ENCODE measurements at places on chromosomes 16 and 17.
A peak's percentile ranks its signal among the peaks of the same experiment; 100 is the strongest.

GRCh38 chr16:49016461-49016860 lies 265.2 kb downstream of the CBLN1 start:
- DNase-seq = no peak

DNA sequence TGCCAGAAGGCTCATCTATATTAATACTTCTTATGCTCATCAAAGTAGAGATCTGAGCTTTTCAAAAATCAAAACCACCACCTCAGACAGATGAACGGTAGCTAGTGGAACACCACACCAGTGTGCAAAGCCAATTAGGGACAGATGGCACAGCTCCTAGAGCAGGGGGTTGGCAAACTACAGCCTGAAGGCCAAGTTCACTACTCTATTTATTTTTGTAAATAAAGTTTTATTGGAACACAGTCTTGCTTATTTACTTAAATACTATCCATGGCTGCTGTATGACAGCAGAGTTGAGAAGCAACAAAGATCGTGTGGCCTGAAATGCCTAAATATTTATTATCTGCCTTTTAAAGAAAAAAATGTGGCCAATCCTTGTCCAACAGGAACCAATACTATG lies 56.8 kb downstream of the AMFR start:
- no peak for DNase-seq

DNA sequence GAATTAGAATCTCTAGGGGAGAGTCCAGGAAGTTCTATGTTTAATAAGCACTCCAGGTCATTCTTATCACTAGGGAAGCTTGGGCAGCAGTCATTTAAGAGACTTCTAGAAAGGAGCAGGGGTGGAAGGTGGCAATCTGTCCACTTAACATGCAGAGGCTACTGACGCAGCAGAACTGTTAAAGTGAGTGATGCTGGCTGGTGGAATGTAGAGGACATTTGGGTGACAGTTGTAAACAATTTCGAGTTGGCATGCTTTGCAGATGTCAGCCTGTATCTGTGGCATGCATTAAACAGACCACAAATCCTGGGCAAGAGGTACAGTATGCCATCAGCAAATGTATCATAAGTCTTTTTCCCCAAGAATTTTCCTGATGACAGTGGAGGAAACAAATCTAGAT lies 40.5 kb upstream of the HS3ST3A1 start:
- no peak for DNase-seq

- no peak for DNase-seq
Measured at GRCh38 chr17:41792845-41793783, 6.6 kb upstream of the JUP start.

GRCh38 chr17:2700030-2700490 lies 11.5 kb downstream of the CLUH start:
- no peak for DNase-seq

- no peak for DNase-seq
Measured at GRCh38 chr17:42521666-42522262, 14.3 kb upstream of the NAGLU start.

DNA sequence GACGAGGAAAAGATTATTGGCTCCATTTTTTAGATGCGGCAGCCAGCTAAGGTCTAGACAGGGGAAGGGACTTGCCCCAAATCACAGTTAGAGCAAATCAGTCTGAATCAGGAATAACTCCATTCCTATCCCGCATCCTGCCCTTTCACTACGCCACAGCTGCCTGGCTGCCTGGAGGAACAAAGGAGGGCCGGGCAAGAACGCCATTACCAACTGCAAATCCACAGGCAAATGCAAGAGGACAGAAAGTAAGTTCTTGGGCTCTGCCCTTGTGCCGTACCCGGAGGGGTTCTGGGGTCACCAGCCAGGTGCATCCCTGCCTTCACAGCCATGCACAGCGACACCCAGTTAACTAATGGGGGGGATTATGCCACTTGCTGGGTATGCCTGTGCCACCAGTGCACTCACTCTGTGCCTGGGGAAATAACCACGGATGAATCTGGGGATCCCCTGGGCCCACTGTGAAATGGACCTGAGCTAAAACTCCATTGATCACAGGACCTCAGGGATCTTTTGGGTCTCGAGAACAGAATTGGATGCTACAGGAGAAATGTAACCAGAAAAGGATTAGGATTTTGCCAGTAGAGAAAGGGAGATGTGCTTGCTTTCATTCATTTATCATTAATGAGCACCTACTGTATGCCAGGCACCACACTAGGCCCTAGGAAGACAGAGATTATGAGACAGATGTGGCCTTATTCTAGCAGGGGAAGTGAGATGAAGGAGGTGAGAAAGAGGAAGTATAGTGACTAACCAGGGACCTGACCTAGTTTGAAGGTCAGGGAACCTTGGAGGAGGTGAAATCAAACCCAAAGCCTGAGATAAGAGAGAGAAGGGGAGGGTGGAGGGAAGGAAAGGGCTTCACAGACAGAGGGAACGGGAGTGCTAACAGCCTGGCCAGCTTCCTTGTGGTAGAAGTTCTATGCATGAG lies 17.7 kb downstream of the BCL7C start:
- no peak for DNase-seq

- DNase-seq = no peak
Measured at GRCh38 chr17:65593092-65593854, 31.8 kb upstream of the AXIN2 start.

DNA sequence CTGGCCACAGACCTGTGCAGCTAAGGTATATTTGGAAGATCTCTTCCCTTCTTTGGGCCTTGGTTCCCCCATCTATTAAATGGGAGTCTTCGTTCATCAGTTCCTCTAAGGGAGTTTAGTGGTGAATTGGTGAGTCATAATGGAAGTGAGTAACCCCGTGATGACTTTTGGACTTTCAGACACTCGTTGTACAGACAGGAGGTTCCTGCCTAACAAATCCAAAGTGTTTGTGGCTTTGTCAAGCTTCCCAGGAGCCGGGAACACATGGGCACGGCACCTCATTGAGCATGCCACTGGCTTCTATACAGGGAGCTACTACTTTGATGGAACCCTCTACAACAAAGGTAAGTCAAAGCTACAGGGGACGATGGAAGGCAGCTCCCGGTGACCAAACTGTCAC lies 40.4 kb downstream of the WSCD1 start:
- DNase-seq = no peak

GRCh38 chr16:25250467-25250866 lies 7.2 kb downstream of the ZKSCAN2 start:
- no peak for DNase-seq

DNA sequence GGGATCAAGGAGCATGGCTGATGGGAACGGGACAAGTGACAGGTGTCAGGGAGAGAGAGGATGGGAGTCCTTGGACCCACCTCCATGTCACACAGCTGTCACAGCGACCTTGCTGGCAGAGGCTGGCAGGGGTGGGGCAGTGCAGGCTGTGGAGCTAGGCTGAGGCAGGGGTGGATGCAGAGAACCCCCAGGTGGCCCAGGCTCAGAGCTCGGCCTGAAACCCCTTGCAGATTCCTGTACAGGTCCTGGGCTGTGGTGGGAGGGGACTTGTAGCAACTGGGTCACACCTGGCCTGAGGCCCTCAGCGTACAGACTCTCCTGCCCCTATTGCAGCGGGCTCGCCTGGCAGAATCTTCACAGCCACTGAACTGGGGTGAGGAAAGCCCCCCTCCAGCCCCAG lies 174.1 kb downstream of the NTN1 start:
- no peak for DNase-seq

GRCh38 chr17:75498726-75499213 lies 16.6 kb downstream of the CASKIN2 start:
- no peak for DNase-seq

DNA sequence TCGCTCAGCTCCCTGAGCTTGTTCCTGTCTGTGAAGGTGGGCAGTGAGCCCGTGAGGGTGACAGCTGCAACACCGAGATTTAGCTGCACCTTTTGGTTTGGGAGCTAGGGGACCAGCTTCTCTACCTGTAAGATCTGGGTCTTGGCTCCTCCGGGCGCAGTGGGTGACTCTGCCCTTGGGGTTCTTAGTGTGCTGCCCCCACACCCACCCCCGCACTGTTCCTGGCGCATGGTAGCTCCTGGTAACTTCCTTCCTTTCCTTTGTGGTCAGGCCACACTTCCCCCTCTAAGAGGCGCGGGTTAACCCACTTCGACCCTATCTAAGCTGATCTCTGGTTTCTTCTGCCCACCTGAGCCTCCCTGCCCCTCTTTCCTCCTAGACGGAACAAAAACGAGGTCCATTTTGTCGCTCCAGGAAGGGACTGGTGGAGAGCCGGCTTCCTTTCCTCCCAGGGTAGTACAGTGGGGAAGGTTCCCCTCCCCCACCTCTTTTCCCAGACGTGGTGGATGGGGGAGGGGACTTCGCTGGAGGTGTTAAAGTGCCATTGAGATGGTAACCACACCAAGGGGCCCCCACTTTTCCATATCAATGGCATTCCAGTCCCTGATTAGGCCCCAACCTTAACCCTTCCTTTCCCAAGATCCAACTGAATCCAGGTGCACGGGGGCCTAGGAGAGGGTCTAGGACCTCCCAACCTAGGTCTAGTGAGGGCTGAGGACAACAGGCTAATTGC lies 4.6 kb upstream of the CLDN9 start:
- no peak for DNase-seq

DNA sequence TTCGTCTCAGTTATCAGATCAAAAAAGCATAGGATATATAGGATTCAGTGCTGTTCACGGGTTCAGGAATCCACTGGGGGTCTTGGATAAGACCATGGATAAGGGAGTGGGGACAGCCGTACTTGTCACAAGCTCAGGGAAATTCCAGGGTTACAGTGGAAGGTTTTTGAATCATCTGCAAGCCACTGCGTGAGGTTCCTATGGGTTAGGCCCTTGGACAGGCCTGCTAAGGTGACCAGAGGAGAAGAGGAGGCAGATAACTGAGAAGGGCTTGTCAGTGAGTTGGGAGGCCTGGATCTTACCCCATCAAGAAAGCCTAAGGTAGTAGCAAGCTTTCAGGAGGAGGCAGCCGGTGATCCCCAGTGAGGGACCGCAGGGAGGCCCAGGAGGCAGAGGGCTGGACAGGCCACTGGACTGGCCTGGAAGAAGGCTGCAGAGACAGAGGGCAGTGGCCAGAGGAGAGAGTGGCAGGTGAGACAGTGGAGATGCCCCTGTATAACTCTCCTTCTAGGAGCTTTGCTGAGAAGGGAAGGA lies 27.3 kb downstream of the NGFR start:
- DNase-seq = no peak

DNA sequence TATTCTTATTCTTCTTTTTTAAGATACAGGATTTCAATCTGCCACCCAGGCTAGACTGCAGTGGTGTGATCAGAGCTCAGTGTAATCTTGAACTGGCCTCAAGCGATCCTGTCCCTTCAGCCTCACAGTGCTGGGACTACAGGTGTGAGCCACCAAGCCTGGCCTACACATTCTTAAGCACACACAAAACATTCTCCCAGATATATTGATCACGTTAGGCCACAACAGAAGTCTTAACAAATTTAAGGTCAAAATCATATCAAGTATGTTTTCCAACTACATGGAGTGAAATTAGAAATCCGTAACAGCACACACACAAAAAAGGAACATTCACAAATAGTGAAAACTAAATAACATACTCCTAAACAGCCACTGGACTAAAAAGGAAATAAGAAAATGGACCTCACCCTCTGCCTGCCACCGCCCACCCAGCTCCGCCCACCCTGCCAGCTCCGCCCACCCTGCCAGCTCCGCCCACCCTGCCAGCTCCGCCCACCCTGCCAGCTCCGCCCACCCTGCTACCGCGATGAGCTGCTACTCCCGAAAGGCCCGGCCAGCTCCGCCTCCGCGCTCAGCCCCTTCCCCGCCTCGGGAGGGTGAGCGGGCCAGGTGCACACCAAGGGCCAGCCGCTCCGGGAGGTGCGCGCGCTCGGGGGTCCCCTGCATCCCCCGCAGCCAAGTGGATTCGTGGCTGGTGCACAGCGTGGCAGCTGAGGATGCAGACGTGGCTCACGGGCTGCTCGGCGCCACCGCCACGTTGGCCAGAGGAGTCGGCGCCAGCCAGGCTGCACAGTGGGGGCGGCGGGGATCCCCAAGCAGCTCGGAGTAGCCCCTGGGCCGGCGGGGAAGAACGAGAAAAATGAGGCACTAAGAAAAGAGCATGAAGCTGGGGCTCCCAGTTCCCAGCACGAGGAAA lies 41.2 kb downstream of the C16orf87 start:
- peak; percentile 74 for DNase-seq

DNA sequence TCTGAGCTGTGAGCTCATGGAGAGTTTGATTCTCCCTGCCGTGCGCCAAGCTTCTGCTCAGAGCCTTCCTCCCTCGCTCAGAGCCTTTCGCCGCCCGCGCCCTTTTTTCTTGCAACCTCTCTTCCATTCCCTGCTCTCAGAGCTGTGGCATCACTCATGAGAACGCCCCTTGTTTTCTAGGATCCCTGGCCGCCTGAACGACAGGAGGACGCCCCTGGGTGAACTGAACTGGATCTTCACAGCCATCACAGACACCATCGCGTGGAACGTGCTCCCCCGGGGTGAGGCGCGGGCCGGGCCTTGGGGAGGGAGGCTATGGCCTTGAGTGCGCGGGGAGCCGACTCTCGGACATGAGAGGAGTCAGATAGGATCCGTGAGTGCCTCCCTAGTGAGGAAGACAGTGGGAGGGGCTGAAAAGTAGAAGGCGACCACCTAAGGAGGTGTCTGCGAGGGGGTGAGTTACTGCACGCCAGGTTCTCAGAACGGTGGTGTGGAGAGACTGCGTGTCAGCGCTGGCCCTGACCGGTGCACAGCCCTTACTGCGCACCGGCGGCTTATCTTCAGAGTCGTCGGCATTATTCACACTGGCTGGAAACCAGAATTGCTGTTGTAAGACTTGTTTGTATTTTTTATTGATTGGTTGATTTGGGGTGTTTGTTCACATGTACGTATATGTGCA lies 169.5 kb upstream of the CHMP6 start:
- no peak for DNase-seq

DNA sequence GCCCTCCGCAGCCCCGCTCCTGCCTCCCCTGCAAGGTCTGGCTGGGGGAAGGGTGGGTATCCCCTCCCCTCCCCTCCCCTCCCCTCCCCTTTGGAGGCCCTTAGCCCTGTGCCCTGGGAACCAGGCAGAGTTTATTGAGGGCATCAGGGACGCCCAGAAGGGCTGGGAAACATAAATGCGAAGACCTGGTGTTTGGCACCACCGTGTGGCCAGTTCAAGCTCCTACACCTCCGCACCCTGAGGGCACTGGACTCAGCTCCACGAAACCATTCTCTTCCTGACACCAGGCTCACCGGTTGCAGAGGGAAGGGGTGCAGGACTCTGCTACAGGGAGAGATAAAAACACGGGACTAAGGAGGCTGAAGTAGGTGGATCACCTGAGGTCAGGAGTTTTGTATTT lies 1.0 kb upstream of the AIPL1 start:
- peak; percentile 39 for DNase-seq

- DNase-seq = no peak
Measured at GRCh38 chr16:12126091-12126806, 149.7 kb downstream of the SNX29 start.

- no peak for DNase-seq
Measured at GRCh38 chr17:6573982-6574686, 17.8 kb upstream of the PITPNM3 start.

GRCh38 chr17:41705271-41705991 lies 6.7 kb upstream of the GAST start:
- DNase-seq = no peak

DNA sequence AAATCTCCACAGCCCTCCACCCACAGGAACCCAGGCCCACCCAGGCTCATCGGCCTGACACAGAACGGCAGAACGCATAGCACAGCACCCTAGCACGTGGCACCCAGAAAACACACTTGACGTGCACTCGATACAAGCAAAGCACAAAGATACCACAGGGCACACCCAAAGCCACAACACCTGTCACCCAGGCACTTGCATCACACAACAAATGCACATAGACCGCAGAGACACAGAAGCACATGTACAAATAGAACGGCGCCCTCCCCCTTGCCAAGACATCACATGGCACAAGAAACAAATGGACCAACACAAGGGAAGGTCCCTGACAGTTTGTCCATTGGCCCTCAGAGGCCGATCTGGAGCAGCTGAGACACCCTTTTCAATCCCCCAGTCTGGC lies 147.7 kb upstream of the WSCD1 start:
- no peak for DNase-seq

- no peak for DNase-seq
Measured at GRCh38 chr17:48717367-48718226, 4.7 kb downstream of the PRAC1 start.

All from effector CD4-positive, alpha-beta T cell (primary cell).